Motor neuron (in vitro differentiated cells): ENCODE measurements at places on chromosomes 11 and 22.
A peak's percentile ranks its signal among the peaks of the same experiment; 100 is the strongest.

- no peak for ATAC-seq
These were observed 721.8 kb downstream of the CNTN5 start for GRCh38 chr11:99742501-99742900.

GRCh38 chr22:40314041-40314440, 32.3 kb upstream of the ADSL start:
- no peak for ATAC-seq

- no peak for ATAC-seq
These were observed 66.2 kb downstream of the FZD4 start for GRCh38 chr11:86889001-86889341.

DNA sequence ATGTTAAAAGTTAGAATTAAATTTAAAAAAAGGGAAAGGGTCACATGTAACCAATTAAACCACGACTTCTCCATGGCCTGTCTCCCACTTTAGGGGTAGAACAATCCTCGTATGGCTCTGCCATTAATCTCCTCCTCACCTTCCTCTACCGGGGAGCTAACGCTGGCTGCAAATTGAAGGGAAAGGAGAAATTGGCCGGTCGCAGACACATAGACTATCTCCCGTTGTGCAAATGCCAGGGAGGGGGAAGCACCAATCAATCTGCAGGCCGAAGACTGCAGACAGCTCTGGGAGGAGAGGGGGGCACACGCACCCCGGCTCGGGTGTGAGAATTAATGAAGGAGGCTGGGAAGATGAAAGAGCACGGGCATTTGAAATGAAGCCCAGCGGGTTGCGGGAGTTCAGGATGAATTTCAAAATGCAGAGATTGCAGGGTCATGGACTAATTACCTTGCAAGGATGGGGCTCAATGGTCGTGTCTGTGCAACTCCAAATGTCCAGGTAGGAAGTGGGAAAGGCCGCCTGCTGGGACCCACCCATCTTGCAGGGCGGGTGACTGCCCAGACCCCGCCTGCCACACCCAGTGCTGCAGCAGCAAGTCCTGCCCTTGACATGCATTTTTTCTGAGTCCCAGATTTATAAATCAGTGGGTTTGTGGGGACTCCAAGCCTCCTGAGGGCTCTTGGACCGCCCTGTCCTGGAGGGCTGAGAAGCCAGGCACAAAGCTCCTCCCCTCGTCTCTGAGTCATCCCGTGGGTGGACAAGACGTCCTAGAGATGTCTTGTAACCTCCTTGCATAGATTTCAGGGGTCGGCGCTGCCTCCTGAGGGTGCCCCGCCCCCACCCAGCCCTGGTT, 534.2 kb downstream of the TBC1D22A start:
- ATAC-seq, result peak; percentile 45

- peak; percentile 71 for ATAC-seq
These were observed 300.4 kb downstream of the TTC28 start for GRCh38 chr22:28379075-28379779.

DNA sequence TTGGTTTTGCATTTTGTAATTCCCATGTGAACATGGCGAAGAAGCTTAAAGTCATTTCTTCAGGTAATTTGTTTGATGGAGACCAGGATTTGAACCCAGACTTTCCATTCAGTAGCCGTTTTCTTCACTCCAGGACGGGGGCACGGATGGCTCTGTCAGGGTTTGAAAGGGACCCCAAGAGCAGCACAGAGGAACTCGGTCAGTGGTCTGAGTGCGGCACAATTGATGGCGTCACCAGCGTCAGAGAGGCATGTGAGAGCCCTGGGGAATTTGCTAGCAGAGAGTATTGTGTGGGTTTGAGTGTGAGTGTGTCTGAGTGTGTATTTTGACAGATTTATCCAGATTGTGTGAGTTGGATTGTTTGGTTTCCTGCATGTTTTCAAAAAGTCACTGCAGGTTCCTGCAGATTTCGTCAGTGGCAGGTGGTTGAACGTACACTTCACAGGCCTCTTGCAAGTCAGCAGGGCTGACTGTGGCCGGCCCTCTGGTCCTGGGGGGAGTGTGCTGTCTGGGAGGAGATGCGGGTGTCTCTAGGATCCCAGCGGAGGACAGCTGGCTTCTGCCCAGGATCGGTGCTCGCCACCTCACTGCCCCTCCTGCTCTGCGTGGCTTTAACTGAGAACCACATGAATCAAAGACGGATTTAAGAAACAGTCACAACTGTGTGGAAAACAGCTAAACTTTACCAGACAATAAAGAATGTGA, 199.3 kb downstream of the TBC1D22A start:
- no peak for ATAC-seq

DNA sequence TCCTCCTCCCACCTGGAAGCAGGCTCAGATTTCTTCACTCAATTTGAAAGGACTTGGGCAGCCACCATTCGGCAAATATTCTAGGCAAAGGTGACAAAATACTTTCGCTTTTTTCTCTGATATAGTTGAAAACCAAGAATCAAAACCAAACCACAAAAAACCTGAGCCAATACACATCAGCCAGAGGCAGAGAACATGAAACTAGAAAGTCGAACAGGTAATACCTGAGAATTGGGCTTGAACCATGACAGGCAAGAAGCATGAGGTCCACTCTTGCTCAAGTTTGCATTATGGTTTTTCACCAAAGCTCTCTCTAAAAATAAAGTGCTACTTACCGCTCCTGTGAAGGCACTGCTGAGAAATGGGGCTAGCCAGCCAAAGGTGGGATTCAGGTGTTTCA, 26.2 kb upstream of the LDLRAD3 start:
- no peak for ATAC-seq

- peak; percentile 29 for ATAC-seq
These were observed 831 bp downstream of the CHST1 start for GRCh38 chr11:45664376-45665205.

DNA sequence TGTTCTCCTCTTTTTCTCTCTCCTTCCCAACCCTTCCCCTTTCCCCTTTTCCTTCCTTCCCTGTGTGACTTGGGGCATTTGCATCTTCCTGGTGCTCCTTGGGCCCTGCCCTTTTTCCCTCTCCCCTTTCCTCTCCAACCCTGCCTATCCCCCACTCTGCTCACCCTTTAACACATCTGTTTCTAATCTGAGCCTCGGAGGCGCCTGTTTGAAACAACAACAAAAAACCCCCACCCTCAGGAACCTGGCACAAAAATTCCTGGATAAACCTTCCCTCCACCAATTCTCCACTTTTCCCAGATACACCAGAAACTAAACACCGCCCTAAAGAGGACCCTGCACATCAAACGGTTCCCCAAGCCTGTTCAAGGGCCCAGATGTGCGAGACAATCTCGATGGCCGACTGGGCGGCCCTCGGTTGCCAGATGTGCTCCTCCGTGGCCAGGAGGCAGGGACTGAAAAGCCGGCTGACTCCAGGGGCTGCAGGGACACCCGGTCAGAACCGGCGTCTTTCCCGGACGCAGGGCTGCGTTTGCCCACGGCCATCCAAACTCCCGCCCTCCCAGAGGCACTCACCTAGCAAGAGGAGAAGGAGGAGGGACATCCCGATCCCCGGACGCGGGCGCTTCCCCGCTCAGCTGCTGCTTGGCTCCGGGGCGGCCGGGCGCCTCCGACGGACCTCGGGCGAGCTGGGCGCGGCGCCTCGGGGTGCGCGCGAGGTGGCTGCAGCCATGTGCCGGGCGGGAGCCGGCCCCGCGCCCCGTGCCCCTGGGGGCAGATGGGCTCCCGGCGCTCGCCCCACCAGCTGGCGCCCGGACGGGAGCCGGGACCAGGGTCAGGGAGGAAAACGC, 486 bp downstream of the CLMP start:
- ATAC-seq, result peak; percentile 72

DNA sequence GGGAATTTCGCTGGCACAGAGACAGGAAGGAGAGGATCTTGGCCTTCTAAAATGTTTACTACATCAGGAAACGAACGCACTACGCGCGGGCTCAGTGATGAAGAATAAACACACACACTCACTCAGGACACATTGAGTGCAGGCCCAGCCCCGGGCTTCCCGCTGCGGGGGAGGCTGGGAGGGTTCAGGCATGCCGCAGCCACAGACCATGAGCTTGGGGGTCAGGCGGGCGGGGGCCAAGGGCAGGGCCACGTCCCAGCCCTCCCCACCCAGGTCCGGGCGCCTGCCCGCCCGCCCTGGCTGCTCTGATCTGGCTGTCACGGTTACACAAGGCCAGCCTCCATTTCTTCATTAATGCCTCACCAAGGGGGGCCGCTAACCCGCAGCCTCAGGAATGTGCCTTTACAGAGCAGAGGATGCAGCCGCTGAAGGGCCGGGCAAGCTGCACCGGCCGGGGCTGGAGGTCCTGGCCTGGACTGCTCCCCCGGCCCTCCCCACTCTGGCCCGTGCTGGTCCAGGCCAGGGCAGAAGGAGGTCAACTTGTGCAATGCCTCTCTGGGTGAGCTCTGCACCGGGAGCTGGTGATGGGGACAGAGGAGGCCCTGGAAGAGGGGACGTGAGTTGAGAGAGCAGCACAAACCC, 41.7 kb downstream of the IGF2 start:
- ATAC-seq, result peak; percentile 87

GRCh38 chr11:69342588-69343330, 48.8 kb downstream of the MYEOV start:
- ATAC-seq, result no peak

DNA sequence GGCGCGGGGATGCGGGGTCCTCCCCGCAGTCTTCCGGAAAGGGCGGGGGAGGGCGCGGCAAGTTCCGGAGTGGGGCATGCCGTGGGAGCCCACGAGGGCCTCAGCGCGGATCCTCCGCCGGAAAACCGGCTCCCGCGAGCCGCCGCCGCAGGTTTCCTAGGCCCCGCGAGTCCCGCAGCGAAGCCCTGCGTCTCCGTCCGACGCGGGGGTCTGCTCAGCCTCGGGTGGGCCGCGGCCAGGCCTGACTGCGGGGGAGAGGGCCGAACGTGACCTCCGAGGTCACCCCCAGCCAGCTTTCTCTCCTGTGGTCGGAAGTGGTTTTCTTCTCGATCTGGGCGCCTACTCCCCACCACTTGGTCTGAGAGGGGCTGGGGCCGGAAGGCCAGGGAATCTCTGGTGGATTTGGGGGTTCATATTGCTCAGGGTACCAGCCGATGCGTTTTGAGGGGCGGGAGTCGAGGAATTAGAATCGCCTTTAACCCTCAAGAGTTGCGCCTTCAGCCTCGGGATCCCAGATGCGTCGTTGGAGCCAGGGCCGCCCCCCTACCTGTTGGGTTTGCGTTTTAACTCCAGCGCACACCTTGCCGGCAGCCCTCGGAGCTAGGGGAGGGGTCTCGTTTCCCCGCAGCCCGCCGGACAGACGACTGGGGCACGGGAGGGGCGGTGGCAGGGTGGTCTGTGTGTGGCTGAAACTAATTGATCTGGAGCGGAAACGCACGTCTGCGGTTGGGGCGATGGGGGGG, 3.6 kb upstream of the CCND1 start:
- no peak for ATAC-seq

DNA sequence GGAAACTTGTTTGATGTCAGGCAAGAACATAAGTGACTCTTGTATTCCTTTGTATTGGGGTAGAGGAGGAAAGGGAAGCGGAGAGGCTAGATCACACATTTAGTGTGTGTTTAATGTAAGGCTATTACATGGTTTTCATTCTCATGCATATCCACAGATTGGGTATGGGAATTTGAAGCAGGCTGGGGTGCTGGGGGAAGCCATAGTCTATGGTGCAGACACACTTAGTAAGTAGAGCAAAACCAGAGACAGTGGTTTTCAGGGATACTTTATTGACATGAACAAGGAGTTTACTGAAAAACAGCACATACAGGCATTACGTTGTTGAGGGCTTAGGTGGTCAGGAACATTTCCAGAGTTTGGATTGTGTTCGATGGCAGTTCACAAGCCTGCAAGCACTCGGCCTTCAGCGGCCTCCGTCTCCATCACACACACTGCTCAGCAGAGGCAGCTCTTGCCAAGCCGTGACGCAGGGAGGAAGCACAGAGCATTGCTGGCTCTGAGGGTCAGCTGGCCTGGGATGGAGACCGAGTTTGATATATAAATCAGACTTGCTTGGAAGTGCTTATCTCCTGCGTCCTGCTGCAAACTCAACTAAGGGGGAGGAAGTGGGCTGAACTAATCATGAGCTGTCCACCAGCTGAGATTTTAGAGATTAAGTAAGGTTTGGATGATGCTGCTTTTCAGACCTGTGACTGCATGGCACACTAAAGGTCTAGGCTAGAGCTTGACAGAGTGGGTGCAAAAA, 25.3 kb downstream of the SCN3B start:
- ATAC-seq, result no peak

DNA sequence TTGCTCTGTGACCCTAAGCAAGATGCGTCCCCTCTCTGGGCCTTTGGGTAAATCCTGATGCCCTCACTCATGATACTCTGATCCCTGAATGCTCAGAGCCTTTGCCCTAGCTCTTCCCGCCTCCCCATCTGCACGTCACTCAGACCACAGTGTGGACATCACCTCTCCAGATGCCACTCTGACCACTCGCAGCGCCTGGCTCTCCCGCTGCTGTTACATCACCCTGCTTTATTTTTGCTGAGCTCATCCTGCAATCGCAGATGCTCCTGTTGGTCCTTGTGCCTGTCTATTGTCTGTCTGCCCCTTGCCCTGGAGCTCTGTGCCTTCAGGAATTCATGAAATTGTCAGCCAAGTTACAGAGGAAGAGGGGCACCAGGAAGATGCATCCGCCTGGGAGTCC, 5.5 kb downstream of the OSM start:
- peak; percentile 33 for ATAC-seq

DNA sequence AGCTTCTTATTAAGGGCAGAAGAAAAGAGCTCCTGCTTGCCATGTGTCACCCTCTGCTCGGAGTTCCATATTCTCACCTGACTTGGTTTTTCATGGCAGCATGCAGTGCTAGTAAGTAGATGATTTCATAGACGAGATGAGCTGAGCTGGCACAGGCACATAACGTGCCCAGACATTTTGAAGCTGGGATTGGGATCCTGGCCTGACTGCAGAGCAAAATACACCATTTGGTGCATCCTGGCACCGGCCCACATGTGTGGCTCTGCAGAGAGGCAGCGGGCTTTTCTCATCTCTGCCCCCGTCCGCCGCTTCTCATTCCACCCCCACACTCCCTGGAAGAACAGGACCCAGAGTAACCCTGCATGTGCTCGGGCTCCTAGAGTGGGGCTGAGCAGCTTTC, 24.8 kb downstream of the FAM118A start:
- ATAC-seq, result no peak

GRCh38 chr11:43010042-43010441, 301.8 kb upstream of the API5 start:
- no peak for ATAC-seq

DNA sequence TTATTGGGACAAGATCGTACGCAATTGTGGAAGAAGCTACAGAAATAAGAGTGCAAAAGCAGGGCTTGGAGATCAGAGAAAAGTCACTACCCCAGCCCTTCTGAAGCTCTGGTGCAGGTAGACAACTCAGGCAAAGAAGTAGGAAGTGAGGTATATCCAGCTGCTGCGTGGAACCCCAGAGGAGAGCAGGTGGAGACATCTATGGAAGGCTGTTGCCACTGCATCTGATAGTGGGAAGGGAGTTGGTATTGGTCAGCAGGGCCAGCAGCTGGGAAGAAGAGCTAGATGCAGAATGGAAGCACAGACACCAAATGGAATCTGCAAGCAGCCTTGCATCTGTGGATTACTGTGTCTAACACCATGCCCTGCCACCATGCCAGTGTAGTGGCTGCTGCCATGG, 165.1 kb downstream of the WNT11 start:
- ATAC-seq, result no peak
